A172 (cell line): ENCODE measurements at places on chromosomes 7 and 10. TPM values are rescaled to one million over a fixed set of nuclear protein-coding genes. Genes with fewer than 3 reads are reported as not detected.

- DNase-seq: no peak
These were observed 12.2 kb downstream of the GPR26 start for GRCh38 chr10:123678376-123678775.

DNA sequence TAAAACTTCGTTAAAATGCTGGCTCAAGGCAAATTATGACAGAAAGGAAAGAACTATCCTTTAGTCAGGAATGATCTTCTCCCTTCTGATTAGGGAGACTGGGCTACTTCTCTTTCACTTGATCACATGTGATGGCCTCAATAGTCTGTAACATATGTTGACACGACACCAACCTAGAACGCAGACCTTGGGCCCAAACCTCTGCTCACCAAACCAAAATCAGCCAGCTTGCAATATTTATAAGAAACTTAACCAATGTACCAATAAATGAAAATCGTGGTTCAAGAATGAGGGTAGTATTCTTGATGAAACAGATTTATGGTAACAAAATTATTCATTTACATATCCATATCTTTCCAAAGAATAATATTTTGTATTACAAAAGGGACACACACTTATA, 361.6 kb downstream of the SORCS1 start:
- DNase-seq: no peak

- DNase-seq: no peak
These were observed 438.7 kb downstream of the LRMDA start for GRCh38 chr10:75870039-75870645.

DNA sequence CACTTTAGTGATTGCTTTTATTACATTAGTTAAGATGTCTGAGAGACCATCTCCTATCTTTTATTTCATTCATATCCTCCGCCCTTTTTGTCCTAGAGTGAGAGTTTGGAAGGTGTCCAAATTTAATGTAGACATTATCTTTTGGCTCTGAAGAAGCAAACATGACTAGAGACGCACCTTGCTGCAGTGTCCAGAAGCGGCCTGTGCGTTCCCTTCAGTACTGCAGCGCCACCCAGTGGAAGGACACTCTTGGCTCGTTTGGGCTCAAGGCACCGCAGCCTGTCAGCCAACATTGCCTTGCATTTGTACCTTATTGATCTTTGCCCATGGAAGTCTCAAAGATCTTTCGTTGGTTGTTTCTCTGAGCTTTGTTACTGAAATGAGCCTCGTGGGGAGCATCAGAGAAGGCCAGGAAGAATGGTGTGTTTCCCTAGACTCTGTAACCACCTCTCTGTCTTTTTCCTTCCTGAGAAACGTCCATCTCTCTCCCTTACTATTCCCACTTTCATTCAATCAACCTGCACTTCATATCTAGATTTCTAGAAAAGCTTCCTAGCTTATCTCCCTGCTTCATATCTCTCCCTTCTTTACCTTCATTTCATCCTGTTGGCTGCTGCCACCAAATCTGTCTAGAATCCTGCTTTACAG, 10.4 kb upstream of the CLCN1 start:
- peak; percentile 29 for DNase-seq

GRCh38 chr10:19902456-19902855, 86.2 kb downstream of the PLXDC2 start:
- DNase-seq: no peak

- DNase-seq: peak; percentile 17
These were observed 15.4 kb downstream of the PTPRN2 start for GRCh38 chr7:158572000-158572828.

DNA sequence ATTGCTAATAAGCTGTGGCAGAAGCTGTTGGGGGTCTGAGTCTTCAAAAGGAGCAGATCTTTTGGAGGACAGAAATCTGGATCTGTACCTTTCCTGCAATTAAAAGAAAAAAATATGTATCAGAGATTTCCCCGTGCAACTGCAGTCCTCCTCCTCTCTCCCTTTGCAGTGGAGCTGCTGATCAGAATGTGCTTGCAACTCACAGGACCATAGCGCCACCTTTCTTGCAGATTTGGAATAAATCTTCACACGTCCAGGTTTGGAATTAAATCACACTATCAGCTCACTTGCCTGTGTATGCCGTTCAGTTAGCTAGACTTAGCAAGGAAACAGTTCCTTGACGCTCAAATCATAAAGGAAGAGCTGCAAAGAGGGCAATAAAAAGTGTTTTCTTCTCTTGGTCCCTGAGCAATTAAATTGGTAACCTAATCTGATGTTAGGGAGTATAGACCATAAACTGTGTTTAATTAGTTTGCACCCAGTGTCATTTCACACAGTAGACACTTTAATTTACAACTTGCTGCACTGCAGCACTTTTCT, 77.4 kb downstream of the PON1 start:
- peak; percentile 64 for DNase-seq

GRCh38 chr7:80060218-80060806, 74.3 kb upstream of the GNAI1 start:
- DNase-seq: peak; percentile 67

DNA sequence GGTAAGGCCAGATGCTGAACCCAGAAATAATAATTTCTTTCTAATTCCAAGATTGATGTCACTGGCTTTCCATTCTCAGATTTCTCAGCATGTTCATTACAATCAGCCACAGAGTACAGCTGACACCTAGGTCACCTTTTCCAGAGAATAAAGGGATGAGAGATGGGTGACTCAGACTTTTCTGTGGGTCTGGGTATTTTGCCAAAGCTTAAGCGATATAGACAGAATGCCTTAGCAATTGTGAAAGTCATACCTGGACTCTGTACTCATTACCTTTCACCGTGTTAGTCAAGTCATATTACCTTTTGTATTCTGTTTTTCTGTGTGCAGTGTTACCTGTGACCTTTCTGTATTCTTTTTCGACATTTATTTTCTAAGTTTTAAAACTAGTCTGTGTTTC, 10.6 kb upstream of the PRTFDC1 start:
- peak; percentile 85 for DNase-seq

DNA sequence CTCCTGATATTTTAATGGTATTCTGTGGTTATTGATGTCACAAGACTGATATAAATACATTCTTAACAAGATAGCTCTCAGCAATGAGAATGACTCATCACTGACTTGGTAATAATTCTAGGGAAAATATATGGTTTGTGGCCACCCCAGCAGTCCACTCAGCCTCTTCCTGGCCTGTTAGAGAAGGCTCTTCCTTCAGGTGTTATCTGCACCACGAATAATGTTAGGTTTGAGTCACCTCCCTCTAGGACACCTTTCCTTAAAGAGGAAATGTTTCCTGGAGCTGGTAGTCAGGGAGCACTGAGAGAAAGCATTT, 163.3 kb downstream of the SVIL start:
- peak; percentile 96 for DNase-seq

DNA sequence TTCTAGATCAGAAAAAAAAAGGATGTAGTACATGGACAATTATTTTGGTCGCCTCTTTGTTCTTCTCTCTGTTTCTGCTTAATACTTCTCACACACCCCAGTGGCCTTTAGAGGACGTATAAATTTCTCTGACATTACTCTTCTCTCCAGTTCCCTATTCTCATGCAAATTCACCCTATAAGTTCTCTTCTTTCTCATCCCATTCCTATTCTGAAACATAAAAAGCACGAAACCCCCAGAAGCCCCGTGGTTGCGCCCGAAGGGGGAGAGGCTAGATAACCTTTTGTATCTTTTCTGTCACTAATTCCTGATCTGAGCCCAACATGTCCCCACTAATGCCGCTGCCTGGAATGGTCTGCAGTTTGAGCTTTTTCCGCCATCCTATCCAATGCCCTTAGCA, 136.9 kb downstream of the SKIDA1 start:
- DNase-seq: no peak

- DNase-seq: no peak
These were observed 87.1 kb downstream of the SAMD9 start for GRCh38 chr7:93030605-93031225.

GRCh38 chr7:131689662-131690234, 133.3 kb upstream of the PODXL start:
- no peak for DNase-seq

DNA sequence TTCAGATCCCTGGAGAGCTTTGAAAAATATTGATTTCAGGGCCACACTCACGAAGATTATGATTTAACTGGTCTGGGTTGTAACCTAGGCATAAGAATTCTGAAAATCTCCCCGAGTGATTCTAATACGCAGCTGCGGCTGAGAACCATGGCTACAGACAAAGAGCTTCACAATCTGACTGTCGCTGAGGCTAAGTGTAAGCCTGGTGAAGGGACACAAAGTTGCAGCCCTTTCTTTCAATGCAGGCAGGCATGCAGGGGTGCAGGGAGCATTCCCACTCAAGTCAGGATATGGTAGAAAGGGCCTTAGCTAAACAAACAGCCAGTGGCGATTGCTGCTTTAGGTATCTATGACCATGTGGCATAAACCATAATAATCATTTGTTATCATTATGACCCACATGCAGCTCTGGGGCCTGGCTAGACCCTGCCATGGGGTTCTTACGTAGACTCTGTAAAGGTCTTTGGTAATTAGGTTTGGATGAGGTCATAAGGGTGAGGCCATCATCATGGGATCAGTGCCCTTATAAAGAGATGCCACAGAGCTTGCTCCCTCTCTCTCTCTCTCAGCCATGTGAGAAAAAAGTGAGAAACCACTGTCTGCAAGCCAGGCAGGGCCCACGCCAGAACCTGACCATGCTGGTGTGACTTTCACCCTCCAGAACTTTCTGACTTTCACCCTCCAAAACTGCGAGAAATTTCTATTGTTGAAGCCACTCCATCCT, 88.4 kb upstream of the LANCL2 start:
- DNase-seq: no peak

PON1 gene
- total RNA-seq: not detected in 2 replicates

TNPO3 gene
- total RNA-seq: 41.6 and 44.2 TPM in 2 replicates

TSPAN33 gene
- 11.3 and 12.6 TPM in 2 replicates for total RNA-seq

PVRIG gene
- not detected in 2 replicates for total RNA-seq

IKZF1 gene
- not detected in 2 replicates for total RNA-seq

PAPOLB gene
- not detected in 2 replicates for total RNA-seq

DGKI gene
- total RNA-seq: 0.29 and 1.1 TPM in 2 replicates

TMEM178B gene
- 0.34 and 0.50 TPM in 2 replicates for total RNA-seq

TRIM50 gene
- total RNA-seq: not detected in 2 replicates

ITIH2 gene
- not detected in 2 replicates for total RNA-seq

EVX1 gene
- total RNA-seq: not detected in 2 replicates

TRIL gene
- total RNA-seq: not detected in 2 replicates

LLCFC1 gene
- not detected in 2 replicates for total RNA-seq
